GM19239 (cell line): ENCODE measurements at places on chromosomes 12 and 14.

GRCh38 chr12:47114481-47114892 lies 34.7 kb upstream of the AMIGO2 start:
- no peak for DNase-seq

GRCh38 chr14:71907793-71908515 lies 24.3 kb upstream of the RGS6 start:
- DNase-seq: no peak

DNA sequence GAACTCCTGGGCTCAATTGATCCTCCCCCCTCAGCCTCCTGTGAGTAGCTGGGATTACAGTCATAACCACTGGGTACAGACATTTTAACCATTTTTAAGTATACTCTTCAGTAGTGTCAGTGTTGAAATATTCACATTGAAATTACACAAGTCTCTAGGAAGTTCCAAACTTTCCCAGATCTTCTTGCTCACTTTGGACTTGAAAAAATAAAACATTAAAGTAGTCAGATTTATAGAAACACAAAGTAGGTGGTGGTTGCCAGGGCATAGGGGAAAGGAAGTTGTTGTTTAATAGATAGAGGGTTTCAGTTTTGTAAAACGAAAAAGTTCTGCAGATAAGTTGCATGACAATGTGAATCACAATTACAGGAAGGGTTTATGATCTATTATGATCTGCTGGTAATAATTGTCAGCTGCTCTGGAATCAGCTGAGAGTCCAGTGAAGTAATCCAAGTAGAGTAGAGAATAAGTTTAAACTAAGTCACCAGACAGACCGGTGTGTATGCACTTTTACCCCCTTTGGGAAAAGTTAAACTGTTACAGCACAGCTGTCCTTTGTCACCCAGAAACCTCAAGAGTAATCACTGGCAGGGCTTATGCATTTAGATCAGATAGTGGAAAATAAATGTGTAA lies 27.4 kb downstream of the PCNX1 start:
- peak; percentile 25 for DNase-seq

DNA sequence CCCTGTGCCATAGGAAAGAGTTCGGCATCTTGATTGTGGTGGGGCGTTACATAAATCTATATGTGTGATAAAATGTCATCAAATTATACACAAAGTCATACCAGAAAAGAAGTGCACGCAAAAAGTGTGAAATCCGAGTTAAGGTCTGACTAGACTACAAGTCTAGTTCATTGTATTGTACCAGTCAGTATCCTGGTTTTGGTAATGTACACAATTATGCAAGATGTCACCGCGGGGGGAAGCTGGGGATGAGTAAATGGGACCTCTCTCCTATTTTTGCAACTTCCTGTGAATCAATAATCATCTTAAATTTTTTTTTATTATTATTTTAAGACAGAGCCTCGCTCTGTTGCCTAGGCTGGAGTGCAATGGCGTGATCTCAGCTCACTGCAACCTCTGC lies 43.2 kb upstream of the BCL11B start:
- DNase-seq: no peak

DNA sequence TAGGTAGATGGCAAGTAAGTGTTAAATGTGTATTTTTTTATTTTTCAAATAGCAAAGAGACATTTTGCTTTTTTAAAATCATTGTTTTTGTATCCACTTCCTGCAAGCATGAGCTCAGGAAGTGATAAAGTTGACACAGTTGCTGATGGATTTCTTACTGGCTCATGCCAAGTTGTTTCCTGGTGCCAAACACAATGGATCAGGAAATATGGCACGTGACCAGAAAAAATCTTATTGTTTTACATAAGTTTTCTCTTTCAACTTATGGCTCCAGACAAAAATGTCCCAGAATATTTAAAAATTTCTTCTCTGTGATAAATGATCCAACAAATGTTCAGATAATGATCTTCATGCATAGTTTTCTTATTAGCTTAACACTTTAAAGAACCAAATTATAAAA lies 1279.1 kb upstream of the FLRT2 start:
- DNase-seq: no peak

DNA sequence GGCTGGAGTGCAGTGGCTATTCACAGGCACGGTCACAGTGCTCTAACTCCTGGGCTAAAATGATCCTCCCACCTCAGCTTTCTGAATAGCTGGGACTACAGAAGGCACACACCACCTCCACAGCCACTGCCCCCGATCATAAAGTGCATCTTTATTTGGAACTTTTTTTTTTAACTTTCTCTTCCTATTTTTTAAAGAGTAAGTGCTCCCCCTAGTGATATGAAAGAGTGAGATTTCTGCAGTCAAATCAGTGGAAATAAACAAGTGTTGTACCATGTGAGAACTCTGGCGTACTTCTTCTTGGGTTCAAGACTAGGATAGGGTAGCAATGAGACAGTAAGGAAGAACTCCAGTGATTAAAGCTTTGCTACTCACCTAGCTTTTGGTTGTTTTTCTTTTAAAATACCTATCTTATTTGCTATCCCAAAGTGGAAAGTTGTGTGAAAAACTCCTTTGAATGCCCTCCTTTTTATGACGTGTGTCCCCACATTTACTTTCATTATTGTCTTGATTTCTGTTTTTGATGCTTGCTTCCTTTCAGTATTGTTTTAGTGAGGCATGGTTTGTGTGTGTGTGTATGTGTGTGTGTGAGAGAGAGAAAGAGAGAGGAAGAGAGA lies 6.6 kb downstream of the PPP4R4 start:
- no peak for DNase-seq

DNA sequence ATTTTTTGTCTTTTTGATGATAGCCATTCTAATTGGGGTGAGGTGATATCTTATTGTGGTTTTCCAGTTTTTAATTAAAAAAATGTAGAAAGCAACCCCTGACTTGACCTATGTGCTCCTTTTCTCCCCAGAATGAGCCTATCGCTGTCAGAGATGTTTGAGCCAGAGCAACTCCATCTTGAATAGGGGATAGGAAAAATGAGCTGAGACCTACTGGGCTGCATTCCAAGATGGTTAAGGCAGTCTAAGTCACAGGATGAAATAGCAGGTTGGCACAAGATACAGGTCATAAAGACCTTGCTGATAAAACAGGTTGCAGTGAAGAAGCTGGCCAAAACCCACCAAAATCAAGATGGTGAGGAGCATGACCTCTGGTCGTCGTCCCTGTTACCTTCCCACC lies 13.8 kb downstream of the ERP27 start:
- no peak for DNase-seq

GRCh38 chr12:38392554-38393144 lies 76.1 kb downstream of the ALG10B start:
- DNase-seq: no peak

GRCh38 chr12:116657921-116658495 lies 79.9 kb downstream of the SPRING1 start:
- DNase-seq: no peak

- DNase-seq: no peak
Observed at GRCh38 chr14:103301512-103302354, 32.3 kb upstream of the EIF5 start.

DNA sequence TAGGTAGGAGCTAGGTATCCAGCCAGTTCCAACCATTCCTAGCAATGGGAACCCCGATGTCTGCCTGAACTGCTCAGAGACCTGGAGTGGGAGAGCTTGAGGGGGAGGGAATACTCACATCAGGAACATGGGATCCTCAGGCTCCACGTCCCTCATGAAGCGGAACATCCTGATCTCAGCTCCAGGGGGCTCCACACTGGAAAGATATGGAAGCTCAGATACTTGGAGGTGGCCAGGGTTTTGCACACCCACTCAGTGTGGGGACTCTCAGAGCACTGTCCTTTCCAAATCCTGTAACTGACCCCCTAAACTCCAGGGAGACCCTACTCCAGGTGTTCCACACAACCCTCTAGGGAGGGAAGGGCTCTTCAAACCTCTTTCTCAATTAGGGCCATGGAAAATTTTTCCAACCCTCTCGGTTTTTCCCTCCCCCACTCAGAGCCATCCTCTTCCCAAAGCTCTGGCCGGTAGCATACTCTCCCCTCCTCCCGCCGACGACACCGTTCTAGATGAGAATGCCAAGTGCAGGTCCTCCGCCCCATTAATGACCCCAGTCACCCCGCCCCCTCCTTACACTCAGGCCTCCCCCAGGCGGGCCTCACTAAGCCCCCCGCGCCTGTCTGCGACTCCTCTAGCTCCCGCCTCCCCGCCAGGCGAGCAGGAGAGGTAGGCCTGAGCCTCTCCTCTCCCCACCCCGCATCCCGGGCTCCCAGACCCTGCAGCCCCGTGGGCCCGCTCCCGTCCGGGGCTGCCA lies 597 bp downstream of the MLF2 start:
- DNase-seq: no peak

DNA sequence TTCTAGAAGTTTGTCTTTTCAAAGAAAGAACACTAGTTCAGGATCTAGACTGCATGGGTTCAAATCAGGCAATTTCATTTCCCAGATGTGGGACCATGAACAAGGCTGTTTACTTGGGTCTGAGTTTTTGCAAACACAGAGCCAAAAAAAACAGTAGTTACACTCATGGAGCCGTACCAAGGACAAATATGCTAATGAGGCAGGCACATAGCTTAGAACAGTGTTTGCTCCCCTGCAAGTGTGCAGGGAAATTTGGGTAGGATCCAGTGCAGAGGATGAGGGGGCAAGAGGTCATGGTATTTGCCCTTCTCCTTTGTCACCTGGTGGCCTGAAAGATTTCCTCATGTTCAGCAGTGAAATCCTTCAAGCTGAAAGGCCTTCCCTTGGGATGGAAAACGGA lies 860.4 kb downstream of the VRK1 start:
- no peak for DNase-seq

GRCh38 chr14:26304056-26304455 lies 293.8 kb downstream of the NOVA1 start:
- no peak for DNase-seq

GRCh38 chr12:46657453-46658411 lies 168.1 kb downstream of the SLC38A4 start:
- no peak for DNase-seq
